IMR-90 (cell line): ENCODE measurements at places on chromosomes 3 and 15.

- peak; percentile 79 for DNase-seq
Measured at GRCh38 chr15:65980824-65981456, 111.6 kb downstream of the RAB11A start.

DNA sequence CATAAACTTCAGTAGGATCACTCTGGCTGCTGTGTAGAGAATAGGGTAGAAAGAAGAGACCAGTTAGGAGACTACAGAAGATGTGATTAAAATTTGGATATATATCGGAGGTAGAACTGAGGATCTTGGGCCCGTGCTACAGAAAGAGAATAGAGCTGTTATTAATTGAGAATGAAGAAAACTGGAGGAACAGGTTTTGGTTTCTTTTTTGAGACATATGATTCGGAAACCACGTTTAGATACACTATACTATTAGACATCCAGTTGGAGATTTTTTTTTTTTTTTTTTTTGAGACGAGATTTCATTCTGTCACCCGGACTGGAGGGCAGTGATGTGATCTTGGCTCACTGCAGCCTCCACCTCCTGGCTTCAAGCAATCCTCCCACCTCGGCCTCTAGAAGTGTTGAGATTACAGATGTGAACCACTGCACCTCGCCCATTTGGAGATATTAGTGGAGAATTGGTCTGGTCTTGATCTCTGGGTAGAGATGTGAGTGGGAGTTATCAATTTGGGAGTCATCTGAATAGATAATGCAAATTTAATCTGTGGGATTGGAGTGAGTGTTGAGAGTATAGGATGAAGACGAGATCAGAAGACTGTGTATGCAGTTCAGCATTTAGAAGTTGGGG lies 50.9 kb downstream of the TCF12 start:
- DNase-seq, result no peak

DNA sequence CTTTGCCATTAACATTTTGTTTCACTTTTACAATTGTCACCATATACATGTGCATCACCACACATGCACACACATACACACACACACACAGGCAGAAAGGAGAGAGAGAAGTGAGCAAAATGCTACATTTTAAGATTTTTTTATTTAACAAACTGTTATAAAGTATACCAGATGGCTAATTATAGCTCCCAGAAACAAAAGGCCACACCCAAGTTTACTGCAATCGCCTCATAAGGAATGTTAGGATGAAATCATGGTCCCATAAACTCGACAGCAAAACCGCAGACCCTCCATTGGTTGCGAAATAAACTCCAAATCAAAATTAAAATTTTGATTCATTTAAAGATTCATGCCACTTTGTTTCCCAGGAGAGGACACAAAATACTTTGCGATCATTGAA lies 16.1 kb upstream of the C15orf61 start:
- DNase-seq, result no peak

GRCh38 chr15:61226361-61227256 lies 2.5 kb downstream of the RORA start:
- DNase-seq, result peak; percentile 6

DNA sequence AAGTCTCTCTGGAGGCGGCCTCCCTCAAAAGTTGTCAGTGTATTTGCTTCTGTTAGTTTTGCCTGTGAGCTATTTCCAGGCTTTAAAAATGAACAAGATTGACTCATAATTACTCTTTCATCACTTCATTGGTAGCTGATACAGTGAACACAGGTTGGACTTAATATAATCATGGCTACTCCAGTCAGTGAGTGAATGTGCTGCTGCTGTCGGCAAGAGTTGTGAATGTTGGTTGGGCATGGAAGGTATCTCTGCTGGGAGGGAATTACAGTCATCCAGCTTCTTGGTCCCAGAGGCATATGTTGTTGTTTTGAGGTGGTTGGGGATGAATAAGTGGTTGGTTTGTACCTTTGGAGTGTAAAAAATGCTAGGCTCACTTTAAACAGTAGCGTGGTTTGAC lies 11.5 kb downstream of the TCF12 start:
- DNase-seq, result no peak

DNA sequence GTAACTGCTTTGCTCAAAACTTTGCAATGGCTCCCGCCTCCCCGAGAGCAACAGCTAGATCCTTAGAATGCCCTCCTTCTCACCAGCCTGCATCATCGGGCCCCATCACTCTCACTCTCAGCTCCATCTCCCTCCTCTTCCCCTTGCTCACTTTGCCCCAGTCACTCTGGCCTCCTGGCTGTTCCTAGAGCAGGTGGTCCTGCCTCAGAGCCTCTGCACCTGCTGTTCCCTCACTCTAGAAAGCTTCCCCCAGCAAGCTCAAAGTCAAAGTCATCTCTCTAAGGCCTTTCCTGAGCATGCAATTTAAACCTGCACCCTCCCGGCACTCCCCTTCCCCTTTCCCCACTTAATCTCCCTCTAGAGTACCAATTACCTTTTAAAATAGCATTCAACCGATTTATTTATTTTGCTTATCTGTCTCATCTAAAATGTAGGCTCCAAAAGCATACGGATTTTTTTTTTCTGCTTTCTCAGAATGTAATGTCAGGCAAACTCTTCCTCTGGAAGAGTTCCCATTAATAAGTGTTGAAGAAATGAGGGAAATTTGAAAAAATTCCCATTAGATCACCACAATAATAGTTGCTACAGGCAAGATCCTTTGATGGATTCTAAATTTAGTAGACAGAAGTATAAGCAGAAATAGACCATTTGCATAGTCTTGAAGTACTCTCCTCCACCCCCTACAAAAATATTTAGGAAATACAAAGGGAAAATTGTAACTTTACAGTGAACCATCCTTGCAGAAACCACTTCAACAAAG lies 15.9 kb upstream of the HES1 start:
- no peak for DNase-seq

DNA sequence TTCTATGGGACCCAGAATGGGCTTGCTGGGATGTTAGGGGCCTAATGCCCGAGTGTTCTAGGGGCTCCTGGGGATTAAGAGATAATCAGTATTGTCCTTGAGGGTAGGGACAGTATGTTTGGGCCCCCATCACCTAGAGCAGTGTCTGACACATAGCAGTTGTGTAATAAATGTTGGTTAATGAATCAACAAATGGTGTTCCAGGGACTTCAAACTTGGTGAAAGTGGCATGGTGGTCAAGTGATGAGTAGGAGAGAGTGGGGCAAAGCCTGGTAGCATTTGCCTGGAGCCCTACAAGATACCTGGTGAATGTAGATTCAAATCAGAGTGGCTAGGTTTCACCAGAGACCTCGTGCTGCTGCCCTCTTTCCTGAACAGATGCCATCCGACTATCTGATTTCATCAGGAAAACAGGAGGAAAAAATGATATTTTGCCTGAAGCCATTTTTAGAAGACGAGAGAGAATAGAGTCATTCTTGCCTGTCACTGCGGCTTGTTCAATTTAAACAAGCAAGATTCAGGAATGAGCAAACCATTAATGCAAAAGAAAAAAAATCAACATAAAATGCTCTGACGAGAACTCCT lies 117.3 kb downstream of the RPL22L1 start:
- DNase-seq, result no peak

- DNase-seq, result peak; percentile 72
Measured at GRCh38 chr3:192884777-192885773, 32.6 kb downstream of the MB21D2 start.

- DNase-seq, result no peak
Measured at GRCh38 chr3:182389071-182389815, 404.1 kb upstream of the ATP11B start.

GRCh38 chr3:174783502-174783901 lies 75.6 kb upstream of the NAALADL2 start:
- DNase-seq, result no peak

DNA sequence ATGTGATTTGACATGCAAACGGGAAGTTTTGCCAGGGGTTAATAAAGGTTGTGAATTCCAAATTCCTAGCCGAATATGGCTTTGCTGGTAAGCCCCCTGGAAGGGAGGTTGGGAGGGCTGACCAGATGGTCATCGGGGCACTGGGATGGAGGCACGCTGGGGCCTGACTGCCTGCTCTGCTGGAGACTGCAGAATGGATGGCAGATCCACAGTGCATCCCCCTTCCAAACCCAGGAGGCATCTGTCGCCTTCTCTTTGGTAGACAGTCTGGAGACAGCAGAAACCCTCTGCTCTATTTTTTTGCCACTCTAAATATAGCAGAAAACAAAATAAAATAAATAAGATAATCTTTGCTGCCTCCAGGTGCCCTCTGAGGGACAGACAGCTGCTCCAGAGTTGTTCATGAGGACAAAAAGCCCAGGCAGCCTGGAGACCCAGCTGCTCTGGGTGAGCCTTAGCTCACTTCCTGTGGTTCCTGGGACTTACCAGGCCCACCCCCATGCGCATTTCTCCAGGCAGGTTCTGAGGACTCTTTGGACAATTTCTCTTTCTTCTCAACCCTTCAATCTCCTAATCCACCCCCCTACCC lies 6.1 kb upstream of the SPTBN5 start:
- DNase-seq, result no peak

DNA sequence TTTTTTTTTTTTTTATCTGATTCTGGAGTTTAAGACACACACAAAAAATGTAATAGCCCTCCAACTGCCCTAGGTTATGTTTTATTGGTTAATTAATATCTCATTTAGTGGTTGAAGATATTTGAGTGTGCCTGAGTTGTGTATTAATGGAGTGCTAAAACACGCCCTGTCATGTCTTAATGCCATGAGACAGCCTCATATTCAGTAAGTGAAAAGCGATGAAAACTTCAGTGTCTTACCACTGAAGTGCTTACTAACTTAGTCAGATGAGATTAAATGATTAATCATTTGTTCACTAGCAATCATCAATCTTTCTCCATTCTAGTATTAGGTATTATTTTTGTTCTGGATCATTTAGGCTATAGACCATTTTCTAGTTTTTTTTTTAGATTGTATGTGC lies 544.7 kb upstream of the ROBO2 start:
- DNase-seq, result no peak

- DNase-seq, result no peak
Measured at GRCh38 chr3:192747145-192747544, 19.8 kb upstream of the FGF12 start.

- DNase-seq, result peak; percentile 65
Measured at GRCh38 chr3:28916713-28917499, 364.0 kb upstream of the RBMS3 start.

DNA sequence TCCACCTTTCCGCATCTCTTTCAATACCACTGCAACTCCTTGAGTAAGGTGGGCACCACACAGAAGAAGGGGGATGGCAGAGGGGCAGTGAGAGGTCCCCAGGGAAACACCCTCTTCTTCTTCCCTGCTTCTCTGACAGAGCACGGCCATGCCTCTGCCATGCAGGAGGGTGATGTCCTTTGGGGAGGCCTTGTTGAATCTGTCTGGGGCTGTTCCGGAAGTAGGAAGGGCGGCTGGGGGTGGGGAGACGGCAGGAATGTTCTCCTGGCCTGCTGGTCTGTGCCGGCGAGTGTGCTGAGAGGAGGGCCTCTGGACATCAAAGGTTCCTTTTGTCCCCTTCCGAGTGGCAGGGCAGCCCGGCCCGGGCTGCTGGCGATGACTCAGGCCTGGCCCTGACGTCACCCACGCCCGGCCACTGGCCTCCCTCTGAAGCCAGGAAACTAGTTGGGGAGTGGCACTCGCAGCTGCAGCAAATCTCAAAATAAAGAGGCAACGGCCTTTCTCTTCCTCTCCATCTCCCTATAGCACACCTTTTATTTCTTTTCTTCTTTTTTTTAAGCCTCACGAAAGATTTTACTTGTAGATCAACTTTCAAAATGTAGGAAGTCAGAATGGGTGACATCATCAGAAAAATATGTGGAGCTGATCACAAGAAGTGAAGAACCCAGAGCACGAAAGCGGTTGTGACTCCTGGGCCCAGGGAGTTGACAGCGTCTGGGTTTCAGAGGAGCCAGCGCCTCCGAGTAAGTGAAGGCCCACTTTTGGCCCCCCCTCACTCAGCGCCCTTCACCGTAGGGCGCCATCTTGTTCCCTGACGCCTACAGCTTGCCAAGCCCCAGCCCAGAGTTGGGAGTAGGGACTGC lies at the start of gene ZBTB38:
Gene ZBTB38 (plus strand): TSS at position 443 of the 863 bp plus-strand sequence. CDS start 73,885 bp downstream, outside the sequence.
- peak; percentile 97 for DNase-seq

GRCh38 chr3:29171043-29171990 lies 109.6 kb upstream of the RBMS3 start:
- peak; percentile 45 for DNase-seq

- DNase-seq, result no peak
Measured at GRCh38 chr15:47945872-47946650, 174.7 kb upstream of the SLC24A5 start.

DNA sequence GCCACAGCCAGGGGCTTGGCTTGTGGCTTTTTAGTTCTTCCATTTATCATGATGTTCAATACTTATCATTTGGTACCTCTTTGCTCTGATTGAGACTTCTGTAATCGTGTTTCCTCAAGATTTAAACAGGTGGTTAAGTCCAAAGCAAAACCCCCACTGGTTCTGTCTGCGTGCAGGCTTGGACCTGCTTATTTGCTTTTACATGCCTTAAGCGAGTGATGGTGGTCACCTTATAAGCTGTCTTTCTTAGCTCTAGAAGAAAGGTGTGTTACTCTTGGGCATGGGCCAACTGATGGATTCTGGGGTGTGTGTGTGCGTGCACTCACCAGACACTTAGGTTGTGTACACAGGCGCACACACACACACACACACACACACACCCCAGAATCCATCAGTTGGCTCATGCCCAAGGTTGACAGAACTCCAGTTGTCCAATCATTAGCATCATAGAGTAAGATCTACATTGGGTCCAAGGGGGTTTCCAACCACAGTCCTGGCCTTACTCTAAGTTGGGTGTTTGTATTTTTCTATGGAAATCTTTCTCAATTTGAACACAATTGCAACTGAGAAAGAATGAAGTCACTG lies 1.2 kb downstream of the MYZAP start:
- DNase-seq, result no peak

- DNase-seq, result peak; percentile 18
Measured at GRCh38 chr3:14169871-14170270, 8.5 kb downstream of the XPC start.

DNA sequence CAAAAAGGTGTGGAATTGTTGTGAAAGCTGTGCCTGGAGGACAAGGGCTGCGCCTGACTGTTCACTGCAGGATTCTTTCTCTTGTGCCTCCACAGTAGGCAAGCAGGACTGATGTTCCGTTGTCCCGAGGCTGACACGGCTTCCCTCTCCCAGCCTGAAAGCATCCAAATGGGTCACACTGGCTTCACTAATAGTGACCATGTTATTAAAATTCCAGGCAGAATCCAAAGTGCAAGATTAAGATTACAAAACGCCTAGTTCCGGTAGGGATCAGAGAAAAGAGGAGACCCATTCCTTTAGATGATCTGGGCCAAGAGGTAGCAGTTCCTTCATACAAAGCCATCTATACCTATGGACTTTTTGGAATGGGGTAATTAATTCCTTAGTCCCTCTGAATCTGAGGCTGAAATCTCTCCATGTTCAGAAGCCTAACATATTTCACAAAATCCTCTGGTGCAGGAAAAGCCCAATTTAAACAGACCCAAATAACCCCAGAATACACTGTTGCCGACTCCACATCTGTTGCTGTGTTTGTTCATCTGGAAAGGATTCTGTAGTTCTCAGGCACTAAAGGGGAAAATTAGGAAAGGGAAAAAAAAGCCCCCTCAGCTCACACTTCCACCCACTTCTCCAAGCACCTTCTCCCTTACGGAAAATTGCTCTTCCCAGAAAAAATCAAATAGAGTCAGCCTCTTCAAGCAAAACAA lies 145.9 kb downstream of the RORA start:
- DNase-seq, result no peak

- DNase-seq, result no peak
Measured at GRCh38 chr3:39103791-39104552, 3.5 kb downstream of the GORASP1 start.
